ENCODE measurements at places on chromosomes 13 and 19.

DNA sequence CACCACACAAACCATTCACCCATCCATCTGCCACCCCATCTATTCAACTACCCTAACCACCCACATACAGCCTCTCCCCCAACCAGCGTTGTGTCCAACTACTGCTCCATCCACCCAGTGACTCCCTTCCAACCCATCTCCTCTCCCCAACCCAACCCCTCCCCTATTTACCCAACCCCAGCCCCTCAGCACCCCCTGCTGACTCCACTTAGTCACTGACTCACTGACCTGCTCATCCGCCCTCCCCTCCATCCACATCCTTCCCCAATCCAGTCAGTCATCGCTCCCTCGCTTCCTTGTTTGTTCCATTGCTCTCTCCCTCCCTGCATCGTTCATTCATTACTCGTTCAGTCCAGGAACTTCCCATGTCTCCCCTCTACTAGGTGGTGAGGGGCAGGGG is 39.2 kb downstream of the KCNC3 start:
- no peak for DNase-seq

- DNase-seq: no peak
Measured at GRCh38 chr13:40777166-40777808, 6.3 kb upstream of the MRPS31 start.

DNA sequence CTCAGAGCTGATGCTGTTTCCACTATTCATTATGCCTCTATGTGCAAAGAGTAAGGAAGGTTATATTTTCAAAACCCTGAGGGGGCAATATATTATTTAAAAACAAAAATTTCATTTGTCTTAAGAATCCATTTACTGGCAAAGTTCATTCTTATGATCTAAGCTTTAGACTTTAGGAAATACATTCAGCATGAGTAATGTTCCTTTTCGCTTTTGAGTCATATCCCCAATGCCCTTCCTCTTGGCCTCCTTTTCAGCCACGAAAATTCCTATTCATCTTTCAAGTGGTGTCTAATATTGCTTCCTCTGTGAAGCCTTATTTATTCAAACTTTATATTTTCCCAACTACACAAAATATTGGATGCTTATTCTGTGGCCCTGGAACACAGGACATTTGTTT is 1317.0 kb downstream of the PCDH9 start:
- DNase-seq: no peak

DNA sequence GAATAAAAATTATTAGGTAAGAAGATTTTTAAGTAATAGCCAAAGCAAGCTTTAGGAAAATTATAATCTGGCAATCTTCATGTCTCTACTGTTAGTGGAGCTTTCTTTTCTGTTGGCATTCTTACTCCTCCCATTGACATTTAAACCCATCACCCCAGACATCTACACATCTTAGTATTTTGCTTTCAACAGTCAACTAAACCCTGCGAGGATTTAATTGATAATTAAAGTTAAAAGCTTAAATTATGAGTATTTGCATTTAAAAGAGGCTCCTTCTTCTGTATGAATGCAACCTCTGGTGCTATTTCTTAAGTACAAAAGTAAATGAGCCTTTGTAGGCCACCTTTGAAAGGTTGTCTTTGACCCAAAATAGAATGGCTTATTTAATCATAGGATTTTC is 148.1 kb downstream of the DACH1 start:
- DNase-seq: no peak

DNA sequence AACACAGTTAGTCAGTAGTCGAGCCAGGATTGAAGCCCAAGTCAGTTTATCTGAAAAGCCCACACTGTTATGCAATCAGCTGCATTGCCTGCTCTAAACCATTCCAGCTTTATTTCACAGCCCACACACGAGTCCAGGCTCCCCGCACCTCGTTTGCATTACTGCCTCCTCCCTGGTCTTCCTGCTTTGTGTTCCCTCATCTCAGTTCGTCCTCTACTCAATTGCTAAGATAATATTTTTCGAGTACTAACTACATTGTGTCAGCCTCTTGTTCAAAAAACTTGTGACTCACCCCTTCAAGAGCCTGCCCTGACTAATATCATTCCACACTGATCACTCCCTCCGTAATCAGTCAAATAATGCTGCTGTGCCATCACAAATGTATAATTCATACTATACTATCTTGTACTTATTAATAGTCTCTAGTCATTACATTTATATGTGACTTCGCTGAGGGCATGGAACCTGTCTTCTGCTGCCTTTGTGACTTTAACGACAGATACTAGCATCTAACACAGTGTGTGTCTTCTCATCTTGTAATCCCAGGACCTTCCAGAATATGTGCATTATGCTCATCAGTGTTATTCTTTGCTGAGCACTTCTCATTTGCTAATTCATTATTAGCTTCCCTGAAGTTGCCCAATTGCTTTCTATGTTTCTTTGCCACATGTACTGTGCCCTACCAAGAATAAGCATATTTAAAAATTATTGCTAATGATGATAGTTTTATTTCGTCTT is 26.2 kb upstream of the WDFY2 start:
- no peak for DNase-seq

DNA sequence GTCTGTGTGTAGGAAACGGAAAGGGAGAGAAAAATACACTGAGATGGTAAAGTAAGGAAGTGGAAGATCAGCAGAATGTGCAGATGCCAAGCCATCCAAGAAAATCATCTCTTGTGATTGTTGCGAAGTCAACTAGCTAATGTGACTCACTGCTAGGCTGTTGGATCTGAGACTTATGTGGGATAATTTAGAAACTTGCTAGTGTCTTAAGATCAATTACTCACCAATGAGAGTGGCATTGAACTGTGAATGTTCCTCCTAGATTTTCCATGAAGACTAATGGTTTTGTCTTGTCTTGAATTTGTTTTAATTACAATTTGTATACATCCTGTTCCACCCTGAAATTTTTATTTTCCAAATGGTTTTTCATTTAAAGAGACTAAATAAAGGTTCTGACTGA is 771.6 kb downstream of the EFNB2 start:
- no peak for DNase-seq

DNA sequence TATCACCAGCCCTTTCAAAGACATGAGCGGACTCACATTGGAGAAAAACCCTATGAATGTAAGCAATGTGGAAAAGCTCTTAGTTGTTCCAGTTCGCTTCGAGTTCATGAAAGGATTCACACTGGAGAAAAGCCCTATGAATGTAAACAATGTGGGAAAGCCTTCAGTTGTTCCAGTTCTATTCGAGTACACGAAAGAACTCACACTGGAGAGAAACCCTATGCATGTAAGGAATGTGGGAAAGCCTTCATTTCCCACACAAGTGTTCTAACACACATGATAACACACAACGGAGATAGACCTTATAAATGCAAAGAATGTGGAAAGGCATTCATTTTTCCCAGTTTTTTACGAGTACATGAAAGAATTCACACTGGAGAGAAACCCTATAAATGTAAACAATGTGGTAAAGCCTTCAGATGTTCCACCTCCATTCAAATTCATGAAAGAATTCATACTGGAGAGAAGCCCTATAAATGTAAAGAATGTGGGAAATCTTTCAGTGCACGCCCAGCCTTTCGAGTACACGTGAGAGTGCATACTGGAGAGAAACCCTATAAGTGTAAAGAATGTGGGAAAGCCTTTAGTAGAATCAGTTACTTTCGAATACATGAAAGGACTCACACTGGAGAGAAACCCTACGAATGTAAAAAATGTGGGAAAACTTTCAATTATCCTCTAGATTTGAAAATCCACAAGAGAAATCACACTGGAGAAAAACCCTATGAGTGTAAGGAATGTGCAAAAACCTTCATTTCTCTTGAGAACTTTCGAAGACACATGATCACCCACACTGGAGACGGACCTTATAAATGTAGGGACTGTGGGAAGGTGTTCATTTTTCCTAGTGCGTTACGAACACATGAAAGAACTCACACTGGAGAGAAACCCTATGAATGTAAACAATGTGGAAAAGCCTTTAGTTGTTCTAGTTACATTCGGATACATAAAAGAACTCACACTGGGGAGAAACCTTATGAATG is 17.6 kb downstream of the ZNF791 start:
- no peak for DNase-seq

- DNase-seq: no peak
Measured at GRCh38 chr19:11349171-11349570, 2.9 kb downstream of the CCDC159 start.

DNA sequence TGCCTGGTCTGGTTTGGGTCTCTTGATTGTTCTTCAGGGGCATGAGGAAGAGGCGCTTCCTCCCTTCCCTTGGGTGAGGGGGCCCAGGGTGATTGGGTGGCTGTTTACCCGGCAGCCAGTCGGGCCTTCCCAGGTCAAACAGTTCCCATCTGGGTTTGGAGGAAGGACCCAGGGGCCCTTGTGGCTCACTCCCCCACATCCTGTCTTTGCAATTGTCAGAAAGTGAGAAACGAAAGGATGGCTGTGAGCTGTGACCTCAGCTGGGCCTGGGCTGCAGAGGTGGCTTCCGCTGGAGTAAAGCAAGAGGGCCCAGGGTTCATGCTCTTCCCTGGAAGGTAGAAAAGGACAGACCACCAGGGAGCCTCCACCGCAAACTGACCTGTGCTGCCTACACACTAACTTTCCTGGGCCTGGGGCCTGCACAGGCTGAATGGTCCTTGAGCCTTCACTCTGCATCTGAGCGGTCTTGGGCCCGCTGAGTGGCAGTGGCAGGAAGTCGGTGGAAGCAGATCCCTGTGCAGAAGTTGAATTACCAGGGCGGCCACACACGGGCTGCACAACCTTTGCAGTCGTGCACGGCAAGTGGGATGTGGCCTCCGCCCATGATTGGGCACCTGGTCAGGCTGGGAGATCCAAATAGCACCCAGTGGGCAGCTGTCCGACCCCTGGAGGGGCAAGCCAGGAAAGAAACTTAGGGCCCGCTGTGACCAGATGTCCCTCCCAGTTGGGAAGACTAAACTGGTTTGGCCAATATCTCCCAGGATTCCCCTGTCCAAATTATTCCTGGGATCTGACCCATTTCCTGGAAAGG is 5.3 kb upstream of the CD79A start:
- DNase-seq: no peak

GRCh38 chr13:102729560-102730270 is 34.9 kb upstream of the METTL21C start:
- no peak for DNase-seq

GRCh38 chr19:10195199-10195519 is 406 bp upstream of the DNMT1 start:
- DNase-seq: no peak

GRCh38 chr13:48975856-48976575 is at the start of gene FNDC3A:
FNDC3A (plus strand) TSS chr13:48975912; CDS start chr13:49006191, 30,279 bp downstream.
- DNase-seq: peak; percentile 87

GRCh38 chr13:66205807-66206206 is 1024.3 kb downstream of the PCDH9 start:
- no peak for DNase-seq

- DNase-seq: peak; percentile 98
Measured at GRCh38 chr19:47863514-47863936, 4.5 kb downstream of the TPRX2 start.

GRCh38 chr13:52061587-52061986 is 37.1 kb downstream of the UTP14C start:
- no peak for DNase-seq

GRCh38 chr13:70964124-70964523 is 855.9 kb upstream of the KLHL1 start:
- DNase-seq: no peak

GRCh38 chr13:57634839-57635165 is 3.3 kb downstream of the PCDH17 start:
- DNase-seq: no peak

GRCh38 chr13:30312904-30313303 is 5.6 kb upstream of the KATNAL1 start:
- no peak for DNase-seq

GRCh38 chr13:28574617-28575142 is 79.8 kb upstream of the FLT1 start:
- no peak for DNase-seq
